ENCODE measurements at places on chromosomes 11 and 22.

- no peak overlapping the region for H3K4me3 ChIP-seq
- H3K36me3 ChIP-seq: no peaks in the 10 kb centered on the region
- no peak for DNase-seq
- H3K27ac ChIP-seq: no peak overlapping the region
- H3K4me1 ChIP-seq: no peaks in the 10 kb centered on the region
- H3K27me3 ChIP-seq: no peaks in the 10 kb centered on the region
Measured at GRCh38 chr11:102926961-102927623, 28.4 kb downstream of the MMP13 start.

GRCh38 chr11:76844511-76844910 is 16.2 kb upstream of the ACER3 start:
- DNase-seq: no peak
- H3K4me1 ChIP-seq: no peaks in the 10 kb centered on the region
- no peaks in the 10 kb centered on the region for H3K27me3 ChIP-seq
- H3K27ac ChIP-seq: no peak overlapping the region
- no peak overlapping the region for H3K4me3 ChIP-seq

DNA sequence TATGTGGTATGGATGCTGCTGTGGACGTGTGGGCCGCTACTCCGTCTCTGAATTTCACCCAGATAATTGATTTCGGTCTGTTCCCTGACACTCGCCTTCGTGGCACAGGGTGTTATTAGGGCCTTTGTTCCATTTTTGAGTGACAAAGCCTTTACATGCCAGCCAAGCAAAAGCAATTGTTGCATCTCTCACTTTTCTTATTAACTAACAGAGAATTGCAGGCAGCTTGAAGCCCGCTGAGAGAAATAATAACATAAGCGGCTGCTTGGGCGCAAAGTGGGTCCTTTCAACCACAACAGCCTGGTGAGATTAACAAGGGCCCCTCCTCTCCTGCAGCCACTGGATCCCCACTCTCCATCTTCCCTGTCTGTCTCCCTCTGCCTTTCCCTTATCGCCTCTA is 449.4 kb downstream of the NTM start:
- H3K27ac ChIP-seq: no peak overlapping the region
- H3K4me1 ChIP-seq: no peaks in the 10 kb centered on the region

GRCh38 chr11:125627236-125627910 is 2.4 kb downstream of the CHEK1 start:
- H3K27ac ChIP-seq: no peak overlapping the region
- H3K27me3 ChIP-seq: no peaks in the 10 kb centered on the region
- H3K4me3 ChIP-seq: no peak overlapping the region

DNA sequence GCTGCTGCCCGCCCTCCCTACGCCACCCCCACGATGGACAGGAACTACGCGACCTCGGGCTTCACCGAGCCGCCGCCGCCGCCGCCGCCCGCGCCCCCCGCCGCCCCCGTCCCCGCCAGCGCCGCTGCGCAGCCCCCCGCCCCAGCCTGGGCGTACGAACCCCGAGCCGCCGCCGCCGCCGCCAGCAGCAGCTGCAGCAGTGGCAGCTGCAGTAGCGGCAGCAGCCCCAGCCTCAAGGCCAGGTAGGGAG is 407 bp downstream of the QSER1 start:
- peaks cover 13% of the 10 kb centered on the region for H3K4me1 ChIP-seq
- no peak for DNase-seq
- H3K27ac ChIP-seq: peak overlapping the region; percentile 79
- H3K36me3 ChIP-seq: no peaks in the 10 kb centered on the region
- no peaks in the 10 kb centered on the region for H3K27me3 ChIP-seq

DNA sequence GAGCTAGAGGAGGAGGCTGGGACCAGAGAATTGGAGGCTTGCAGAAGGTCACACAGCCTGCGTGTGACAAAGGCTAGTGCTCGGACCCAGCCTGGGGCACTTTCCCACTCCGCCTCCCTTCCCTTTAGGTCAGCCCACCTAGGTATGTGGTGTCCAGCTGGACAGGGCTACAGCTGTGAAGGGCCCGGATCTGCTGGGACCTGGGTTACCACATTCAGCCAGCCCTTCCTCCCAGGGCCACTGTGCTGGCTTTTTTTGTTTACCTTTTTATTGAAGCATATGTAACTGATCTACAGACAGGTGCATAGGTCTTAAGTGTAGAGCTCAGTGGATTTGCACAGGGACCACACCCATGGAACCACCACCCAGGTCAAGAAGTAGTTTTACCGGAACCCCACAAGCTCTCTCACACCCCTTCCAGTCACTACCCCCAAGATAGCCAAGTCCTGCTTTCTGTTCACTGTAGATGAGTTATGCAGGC is 8.7 kb downstream of the CAPN5 start:
- no peak for DNase-seq
- H3K27ac ChIP-seq: no peak overlapping the region
- H3K4me3 ChIP-seq: no peak overlapping the region
- no peaks in the 10 kb centered on the region for H3K36me3 ChIP-seq
- no peaks in the 10 kb centered on the region for H3K4me1 ChIP-seq

DNA sequence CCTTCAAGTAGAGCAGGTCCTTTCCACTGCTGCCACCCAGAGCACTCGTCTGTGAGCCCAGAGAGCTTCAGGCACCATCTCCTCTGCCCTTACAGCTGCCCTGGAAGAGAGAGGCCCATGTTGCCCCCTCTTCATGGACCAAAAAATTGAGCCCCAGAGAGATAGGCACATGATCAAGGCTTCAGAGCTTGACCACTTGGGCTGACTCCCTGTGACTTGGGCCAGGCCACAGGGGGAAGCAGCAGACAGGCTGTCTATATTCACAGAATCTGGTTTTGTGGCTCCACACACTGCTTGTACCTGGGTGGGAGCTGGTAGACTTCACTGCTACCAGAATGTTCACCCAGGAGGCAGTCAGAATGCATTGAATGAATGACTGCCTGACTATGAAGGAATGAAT is 58.2 kb downstream of the SMIM38 start:
- DNase-seq: no peak
- no peak overlapping the region for H3K27ac ChIP-seq
- H3K4me1 ChIP-seq: no peaks in the 10 kb centered on the region
- no peaks in the 10 kb centered on the region for H3K27me3 ChIP-seq

GRCh38 chr11:2929950-2930703 is 907 bp upstream of the PHLDA2 start:
- H3K27me3 ChIP-seq: no peaks in the 10 kb centered on the region
- peak overlapping the region; percentile 56 for H3K4me3 ChIP-seq
- H3K4me1 ChIP-seq: peaks cover 36% of the 10 kb centered on the region
- no peak for DNase-seq
- H3K27ac ChIP-seq: peak overlapping the region; percentile 15

GRCh38 chr11:40759341-40759740 is 700.1 kb downstream of the LRRC4C start:
- H3K36me3 ChIP-seq: no peaks in the 10 kb centered on the region
- H3K4me3 ChIP-seq: no peak overlapping the region
- no peaks in the 10 kb centered on the region for H3K4me1 ChIP-seq
- no peak overlapping the region for H3K27ac ChIP-seq
- no peak for DNase-seq
